Calu3 (cell line): ENCODE measurements at places on chromosomes 5 and 9. TPM values are rescaled to one million over a fixed set of nuclear protein-coding genes. Genes with fewer than 3 reads are reported as not detected.

DNA sequence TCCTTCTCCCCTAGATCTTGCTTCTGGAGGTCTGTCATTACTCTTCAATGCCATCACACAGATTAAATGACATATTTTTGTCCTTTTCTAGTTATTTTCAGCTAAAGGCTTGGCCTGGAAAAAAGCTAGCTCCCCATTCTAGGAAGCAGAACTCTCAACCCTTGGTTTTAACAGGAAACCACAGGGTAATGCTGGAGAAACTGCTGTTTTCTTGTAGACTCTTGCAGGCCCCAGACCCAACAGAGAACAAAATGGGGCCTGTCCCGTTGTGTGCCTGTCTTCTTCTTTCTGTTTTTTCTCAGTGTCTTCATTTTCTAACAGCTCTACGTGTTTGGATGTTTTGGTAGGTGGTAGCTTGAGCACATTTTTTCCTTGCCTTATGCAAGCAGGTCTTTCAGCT, 21.5 kb downstream of the DCANP1 start:
- DNase-seq, result no peak

The PCDHB6 gene
- not detected in 2 replicates for total RNA-seq

- DNase-seq, result no peak
Observed at GRCh38 chr5:179119415-179120170, 59.4 kb downstream of the ZNF354C start.

- DNase-seq, result no peak
Observed at GRCh38 chr5:79947567-79947966, 43.5 kb downstream of the MTX3 start.

DNA sequence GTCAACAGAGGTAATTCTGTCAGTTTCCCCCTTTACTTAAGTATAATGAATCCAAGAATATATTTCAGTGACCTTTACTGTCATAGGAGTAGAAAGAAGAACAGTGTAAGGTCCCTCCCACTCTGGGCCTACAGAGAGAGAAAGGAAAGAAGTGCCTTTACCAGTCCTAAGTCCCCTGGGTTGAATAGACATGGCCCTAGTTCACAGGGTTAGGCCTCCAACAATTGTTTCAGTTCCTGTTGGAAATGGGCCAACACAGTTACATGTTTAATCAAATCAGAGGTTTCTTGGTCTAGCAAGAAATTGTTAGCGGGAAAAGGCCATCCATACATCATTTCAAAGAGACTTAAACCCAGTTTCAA, 605.6 kb downstream of the MTRR start:
- no peak for DNase-seq

- no peak for DNase-seq
Observed at GRCh38 chr9:98815391-98815951, 8.0 kb downstream of the GALNT12 start.

- DNase-seq, result no peak
Observed at GRCh38 chr9:77848897-77849296, 182.7 kb downstream of the GNAQ start.

DNA sequence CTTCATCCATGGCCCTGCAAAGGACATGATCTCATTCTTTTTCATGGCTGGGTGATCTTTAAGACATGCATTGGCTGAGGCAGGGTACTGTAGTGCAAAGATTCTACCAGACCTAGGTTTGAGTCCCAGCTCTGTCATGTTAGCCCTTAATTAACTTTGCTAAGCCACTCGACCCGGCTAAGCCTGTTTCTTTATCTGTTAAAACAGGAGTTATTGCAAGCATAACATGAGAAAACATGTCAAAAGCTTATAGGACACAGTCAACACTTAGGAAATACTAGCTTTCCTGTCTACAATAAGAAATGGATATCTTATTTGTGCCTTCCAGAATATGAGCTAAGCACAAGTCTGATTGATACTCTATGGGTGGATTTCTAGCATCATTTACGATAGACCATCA, 92.6 kb downstream of the RASEF start:
- DNase-seq, result no peak

- DNase-seq, result peak; percentile 38
Observed at GRCh38 chr5:14032918-14033317, 88.4 kb upstream of the DNAH5 start.

The TRIM36 gene
- total RNA-seq, result 4.4 and 5.4 TPM in 2 replicates

The SLC6A19 gene
- total RNA-seq, result not detected in 2 replicates

- no peak for DNase-seq
Observed at GRCh38 chr9:113948891-113949570, 72.9 kb downstream of the ZNF618 start.

The RAD1 gene
- total RNA-seq, result 24.2 and 28.7 TPM in 2 replicates

DNA sequence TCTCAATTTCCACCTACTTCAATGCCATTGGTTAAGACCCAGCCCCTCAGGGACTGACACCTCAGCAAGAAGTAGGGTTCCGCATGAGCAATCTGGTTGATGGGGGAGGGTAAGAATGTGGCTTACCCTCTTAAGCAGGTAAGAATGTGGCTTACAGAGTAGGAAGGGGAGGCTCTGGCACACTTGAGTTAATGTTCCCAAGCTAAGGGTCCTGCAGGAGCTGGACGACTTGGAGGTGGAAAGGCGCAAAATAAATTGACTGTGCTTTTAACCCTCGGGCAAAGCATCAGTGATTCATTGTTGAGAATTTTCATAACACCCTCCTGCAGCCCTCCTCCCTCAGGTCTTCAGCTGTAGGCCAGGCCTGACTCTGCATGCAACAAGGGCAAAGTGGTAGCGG, 24.9 kb upstream of the ADRA1B start:
- DNase-seq, result no peak

DNA sequence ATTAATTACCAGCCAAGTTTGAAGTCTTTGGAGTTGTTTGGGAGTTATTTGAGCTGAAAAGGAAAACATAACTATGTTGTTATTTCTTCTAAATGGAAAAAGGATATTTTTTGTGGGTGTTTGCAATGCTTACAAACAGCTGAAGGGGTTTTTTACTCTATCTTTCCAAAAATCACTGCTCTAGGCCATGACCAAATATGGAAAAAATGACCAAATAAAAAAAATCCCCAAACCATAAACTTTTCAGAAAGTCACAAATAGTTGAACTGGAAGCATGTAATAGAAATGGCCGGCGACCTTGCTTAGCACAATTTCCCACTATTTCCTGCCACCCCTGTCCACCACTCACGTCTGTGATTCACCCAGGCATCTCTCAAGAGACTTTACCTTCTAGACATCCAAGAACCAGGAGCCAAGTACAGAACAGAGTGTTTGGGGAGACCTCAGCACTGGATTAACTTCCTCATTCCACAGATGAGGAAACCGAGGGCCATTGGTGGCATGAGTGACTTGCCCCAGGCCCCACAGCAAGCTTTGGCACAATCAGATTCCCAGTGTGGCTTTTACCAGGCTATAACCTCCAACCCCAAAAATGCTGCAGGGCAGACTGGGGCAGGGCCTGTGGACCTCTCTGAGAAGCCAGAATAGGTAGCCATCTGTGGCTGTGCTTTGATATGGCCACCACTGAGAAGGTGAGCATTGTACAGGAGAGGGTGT, 84.5 kb downstream of the NRG2 start:
- DNase-seq, result no peak

DNA sequence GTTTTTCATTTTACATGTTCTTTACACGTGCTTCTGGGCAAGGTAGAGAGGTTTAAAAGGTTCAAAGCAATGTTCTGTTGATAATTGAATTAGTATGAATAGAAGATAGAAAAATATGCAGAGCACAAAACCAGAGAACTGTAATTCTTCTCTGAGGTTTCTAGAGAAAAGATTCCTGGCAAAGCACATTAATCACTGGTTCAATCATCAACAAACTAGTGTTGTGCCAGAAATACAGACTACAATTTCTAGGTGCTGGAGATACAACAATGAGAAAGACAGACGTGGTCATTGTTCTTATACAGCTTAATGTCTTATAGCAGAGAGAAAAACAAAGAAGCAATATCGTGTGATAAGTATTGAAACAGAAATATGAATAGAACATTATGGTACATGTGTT, 25.5 kb downstream of the MEGF9 start:
- no peak for DNase-seq

DNA sequence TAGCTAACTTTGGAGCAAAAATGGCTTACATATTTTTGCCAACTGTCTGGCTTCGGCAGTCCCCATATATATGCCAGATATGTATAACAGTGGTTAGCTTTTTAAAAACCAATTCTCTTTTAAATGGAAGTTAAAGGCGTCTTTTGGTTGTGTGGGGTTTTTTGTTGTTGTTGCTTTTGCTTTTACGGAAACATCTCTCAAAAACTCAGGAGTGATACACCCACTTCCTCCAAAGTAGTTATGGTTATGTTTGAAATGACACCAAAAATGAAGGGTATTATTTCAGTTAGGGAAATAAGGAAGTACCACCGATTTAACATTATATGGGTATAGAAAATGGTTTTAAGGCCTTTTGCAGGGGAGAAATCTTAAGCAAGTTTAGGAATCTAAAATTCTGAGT, 2.3 kb downstream of the CNOT8 start:
- DNase-seq, result no peak

- DNase-seq, result peak; percentile 57
Observed at GRCh38 chr5:101995585-101995984, 300.5 kb downstream of the SLCO4C1 start.

- DNase-seq, result no peak
Observed at GRCh38 chr5:6225121-6225607, 153.2 kb downstream of the MED10 start.

DNA sequence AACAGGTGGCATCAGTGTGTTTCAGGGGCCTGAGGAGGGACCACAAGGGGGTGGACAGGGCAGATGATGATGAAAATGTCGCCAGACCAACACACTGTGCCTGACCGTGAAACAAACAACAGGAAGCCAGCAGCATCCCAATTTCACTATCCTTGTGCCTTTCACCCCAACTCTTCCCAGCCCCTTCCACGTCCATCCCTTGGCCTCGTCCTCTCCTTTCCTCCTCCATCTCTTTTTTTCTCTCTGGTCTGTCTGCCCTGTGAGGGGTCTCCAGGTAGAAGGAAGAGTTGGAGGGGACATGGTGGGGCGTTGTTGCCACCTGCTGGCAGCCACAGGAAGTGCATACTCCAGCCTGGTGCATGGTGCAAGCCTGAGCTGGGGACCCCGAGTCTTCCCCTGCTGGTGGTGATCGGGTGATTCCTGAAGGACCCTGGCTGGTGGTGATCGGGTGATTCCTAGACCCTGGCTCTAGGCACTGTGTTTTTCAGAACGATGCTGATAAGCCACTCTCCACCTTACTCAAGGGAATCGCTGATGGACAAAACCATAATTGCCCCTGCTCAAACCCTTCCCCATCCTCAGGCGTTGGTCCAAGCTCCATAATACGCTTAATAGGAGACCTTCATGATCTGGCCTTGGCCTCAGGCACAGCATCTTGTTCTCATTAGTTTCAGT, 21.7 kb upstream of the NSD1 start:
- DNase-seq, result peak; percentile 85

The LHX6 gene
- 0.97 TPM in 1 of 2 replicates, not detected in the other for total RNA-seq

- DNase-seq, result no peak
Observed at GRCh38 chr9:26768145-26768544, 124.5 kb downstream of the CAAP1 start.

DNA sequence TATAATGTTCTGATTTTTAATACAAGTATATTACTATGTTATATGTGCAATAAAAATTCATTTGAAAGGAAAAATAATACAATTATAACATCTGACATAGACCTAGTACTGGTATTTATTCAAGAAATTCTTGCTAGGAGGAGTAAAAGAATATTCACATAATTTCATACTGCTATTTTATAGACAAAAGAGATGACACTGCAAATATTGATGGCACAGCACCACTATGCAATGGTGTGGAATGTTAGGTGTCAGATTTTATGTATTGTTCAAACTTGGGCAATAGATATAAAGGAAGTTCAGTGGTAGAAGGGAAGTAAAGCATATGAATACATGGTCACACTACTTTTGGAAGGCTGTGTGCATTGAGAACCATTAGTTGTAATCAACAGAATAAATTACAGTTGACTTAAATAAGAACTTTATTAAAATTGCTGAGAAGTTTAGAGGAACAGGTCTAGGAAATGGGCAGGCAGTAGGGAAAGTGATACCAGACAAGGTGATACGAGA, 143.9 kb downstream of the OR2K2 start:
- DNase-seq, result no peak

GRCh38 chr5:108945094-108945493, 197.4 kb downstream of the FER start:
- DNase-seq, result no peak

The F2RL1 gene
- 122 and 147 TPM in 2 replicates for total RNA-seq
